PC-9 (cell line): ENCODE measurements at places on chromosomes 7 and 10.

DNA sequence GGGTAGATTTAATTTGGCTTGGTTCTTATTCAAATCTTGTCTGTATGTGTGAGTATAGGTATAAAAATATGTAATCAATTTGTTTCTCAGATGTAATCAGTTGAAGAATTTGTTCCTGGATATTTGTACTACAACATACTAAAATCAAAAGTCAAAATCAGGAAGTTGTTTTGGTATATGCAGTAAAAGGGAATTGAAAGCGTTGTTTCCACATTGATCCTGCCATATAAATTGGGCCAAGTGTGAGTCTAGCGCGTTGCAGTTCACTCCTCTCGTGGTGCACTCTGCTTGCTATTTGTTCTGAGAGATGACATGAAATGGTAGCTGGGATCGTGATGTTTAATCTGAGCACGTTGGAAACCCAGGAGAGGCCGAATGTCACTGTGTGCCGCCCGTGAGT is 55.9 kb downstream of the SHH start:
- no peak for DNase-seq

GRCh38 chr7:35735396-35735795 is 40.5 kb upstream of the HERPUD2 start:
- no peak for DNase-seq

DNA sequence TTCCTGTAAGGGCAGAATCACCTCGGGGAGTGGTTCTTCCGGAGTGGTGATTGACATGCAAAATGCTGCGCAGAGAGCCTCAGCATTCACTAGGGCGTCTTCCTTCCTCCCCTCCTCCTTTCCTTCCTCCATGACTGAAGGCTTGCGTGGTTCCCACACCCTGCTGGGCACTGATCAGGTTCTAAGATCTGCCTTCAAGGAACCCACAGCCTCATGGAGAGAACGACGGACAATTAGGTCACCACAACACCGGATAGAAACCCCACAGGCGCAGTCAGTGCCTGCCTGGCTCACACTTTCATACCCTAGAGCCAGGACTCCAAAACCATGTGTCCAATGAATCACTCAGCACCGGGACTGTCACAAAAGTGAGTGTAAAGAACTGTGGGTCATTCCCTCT is 131.3 kb downstream of the DPP6 start:
- no peak for DNase-seq

DNA sequence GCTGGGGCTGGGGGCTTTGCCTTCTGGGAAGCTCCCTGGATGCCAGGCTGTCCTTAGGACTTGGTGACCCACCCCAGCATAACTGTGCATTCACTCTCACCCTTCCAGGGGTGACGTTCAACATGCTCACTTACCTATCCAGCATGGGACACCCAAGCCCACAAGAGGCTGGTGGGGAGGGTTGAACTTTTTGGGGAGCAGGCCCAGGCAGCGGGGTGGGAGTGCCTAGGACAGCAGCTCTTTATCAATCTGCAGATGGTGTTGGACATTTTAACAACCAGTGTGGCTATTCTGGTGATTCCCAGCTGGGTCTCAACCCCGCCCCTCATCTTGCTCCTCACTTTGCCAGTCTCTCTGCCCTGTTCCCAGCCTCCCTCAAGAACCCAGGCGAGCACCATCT is 86.4 kb downstream of the CDH23 start:
- no peak for DNase-seq

- DNase-seq = no peak
Observed at GRCh38 chr7:21300692-21301091, 127.2 kb upstream of the SP4 start.

- DNase-seq = peak; percentile 61
Observed at GRCh38 chr10:43202224-43202656, 64.0 kb downstream of the CSGALNACT2 start.

DNA sequence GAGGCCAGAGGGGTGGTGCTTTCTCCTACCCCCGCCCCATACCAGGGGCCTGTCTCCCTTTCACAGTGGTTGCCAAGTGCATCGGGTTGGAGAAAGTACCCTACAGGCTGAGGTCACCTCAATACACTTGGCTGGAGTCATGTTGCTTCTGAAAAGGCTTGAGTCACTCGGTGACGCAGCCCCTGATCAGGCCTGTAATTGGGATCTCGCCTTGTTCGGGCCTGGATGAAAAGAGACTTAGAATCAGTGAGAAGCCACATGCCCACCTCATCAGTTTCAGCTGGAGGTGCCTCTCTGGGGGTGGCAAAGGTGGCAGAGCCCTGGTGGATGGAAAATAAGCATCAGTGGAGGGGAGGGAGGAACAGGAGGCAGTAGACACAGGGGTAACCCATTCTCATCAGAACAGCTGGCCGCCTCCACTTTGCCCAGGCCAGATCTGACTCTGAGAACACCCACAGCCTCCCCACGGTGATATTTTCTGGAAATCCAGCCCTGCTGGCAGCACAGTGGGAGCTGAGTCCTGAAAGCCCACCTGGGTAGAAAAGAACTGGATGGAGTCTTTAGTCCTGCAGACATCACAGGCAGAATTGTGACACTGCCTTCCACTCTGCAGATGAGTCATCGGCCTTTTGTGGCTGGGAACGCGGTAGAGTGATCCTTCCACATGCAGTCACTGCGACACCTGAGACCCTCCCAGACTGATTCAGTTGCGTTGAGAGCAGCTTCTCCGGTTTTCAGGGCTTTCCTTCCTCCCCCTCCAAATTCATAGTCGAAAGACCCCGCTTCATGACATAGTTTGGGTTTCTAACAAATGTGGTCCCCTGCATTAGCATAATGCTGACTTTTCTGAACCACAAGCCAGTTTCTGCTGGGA is 108.0 kb downstream of the GRK5 start:
- peak; percentile 86 for DNase-seq

- no peak for DNase-seq
Observed at GRCh38 chr10:71131508-71132088, 80.8 kb upstream of the UNC5B start.

GRCh38 chr10:62769574-62770242 is 34.8 kb upstream of the ADO start:
- DNase-seq = peak; percentile 19

- DNase-seq = no peak
Observed at GRCh38 chr10:85175635-85176034, 847.2 kb downstream of the CCSER2 start.

DNA sequence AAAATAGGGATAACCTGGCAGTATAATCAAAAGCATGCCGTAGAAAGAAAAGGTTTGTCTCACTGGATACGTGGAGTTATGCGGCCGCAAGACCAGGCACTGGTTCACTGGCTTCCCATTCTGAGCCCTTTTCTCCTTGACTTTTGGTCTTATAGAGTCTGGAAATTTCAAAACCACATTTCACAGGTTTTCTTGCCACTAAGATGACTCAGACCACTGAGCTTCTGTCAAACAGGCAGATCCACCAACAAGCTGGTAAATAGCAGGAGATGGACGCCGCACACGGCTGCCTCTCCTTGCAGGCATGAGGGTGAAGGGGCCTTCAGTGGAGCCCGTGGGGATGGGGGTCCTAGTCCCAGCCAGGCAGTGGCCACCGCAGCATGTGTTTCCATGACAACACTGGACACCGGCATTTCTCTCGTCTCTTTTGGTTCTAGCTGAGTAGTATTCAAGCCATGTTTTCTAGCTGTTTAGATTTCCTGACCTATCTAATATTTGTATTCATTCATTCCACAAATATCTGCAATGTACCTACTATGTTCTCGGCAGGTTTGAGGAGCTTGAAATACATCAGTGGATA is 55.5 kb downstream of the KLF6 start:
- peak; percentile 39 for DNase-seq

- no peak for DNase-seq
Observed at GRCh38 chr7:142348921-142349405, 91.1 kb upstream of the PRSS58 start.

DNA sequence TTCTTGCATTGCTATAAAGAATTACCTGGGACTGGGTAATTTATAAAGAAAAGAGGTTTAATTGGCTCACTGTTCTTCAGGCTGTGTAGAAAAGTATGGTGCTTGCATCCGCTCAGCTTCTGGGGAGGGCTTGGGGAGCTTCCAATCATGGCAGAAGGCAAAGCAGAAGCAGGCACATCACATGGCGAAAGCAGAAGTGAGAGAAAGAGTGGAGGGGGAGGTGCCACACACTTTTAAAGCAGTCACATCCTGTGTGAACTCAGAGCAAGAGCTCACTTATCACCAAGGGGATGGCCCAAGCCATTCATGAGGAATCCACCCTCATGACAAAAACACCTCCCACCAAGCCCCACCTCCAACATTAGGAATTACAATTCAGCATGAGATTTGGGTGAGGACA is 303.5 kb downstream of the OTUD1 start:
- DNase-seq = no peak

- peak; percentile 34 for DNase-seq
Observed at GRCh38 chr10:30701451-30702173, 72.1 kb upstream of the LYZL2 start.

DNA sequence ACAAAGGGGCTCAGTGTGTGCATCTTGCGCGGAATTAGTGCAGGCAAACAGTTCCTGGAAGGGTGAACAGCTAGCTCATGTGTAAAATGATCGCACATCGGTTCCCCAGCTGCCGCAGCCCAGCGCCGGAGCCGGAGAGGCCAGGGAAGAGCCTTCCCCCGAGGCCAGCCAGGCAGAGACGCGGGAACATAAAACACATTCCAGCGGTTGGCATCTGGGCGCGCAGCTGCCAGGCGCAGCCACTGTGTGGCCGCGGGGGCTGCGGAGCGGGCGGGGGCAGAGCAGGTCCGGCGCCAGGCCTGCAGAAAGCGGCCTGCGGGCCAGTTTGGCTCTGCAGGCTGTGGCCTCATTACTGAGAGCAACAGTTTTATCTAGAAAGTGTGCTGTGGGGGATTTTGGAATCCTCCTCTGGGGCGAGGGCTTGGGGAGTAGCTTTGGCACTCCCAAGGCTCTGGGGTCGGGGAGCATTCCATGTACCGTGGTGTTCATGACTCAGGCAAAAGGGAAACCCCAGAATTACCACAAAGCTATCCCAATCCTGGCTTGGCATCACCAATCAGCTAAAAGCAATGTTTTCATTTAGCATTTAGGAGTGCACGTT is 74.3 kb downstream of the SAMD9 start:
- DNase-seq = peak; percentile 75

DNA sequence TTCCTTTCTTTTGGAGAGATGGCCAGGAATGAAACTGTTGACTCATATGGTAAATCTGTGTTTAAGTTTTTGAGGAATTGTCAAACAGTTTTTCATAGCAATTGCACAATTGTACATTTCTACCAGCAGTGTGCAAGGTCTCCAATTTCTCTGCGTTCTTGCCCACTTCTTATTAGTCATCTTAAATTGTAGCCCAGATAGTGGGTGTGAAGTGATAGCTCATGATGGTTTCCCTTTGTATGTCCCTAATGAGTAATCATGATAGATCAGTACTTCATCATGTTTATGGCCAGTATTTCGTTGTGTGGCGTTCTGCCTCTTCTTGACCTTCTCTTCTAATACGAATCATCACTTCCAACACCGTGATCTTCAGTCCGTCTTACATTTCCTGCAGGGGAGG is 136.3 kb downstream of the DOCK1 start:
- DNase-seq = no peak

DNA sequence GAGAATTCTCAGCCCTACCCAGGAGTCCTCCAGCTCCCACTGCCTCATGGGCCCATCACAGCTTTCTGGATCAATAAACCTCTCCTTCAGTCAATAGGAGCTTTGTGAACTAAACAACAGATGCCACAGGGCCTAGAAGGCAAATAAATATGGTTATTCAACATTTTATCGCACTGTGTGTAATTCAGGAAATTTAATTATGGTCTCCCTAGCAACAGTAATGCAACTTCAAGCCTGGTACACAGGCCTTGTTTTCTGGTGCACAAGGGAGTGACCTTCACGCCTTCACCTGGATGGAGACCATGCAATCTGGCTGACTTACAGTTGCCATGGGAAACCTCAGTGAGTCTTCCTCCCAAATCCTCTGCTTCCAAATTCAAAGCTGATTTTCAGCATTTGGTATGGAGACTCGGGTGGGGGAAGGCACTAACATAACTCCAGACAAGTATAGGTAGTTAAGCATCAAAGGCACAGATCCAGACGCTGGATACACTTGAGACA is 441.0 kb upstream of the NPVF start:
- DNase-seq = no peak

- no peak for DNase-seq
Observed at GRCh38 chr7:32502728-32503127, 7.4 kb downstream of the AVL9 start.

DNA sequence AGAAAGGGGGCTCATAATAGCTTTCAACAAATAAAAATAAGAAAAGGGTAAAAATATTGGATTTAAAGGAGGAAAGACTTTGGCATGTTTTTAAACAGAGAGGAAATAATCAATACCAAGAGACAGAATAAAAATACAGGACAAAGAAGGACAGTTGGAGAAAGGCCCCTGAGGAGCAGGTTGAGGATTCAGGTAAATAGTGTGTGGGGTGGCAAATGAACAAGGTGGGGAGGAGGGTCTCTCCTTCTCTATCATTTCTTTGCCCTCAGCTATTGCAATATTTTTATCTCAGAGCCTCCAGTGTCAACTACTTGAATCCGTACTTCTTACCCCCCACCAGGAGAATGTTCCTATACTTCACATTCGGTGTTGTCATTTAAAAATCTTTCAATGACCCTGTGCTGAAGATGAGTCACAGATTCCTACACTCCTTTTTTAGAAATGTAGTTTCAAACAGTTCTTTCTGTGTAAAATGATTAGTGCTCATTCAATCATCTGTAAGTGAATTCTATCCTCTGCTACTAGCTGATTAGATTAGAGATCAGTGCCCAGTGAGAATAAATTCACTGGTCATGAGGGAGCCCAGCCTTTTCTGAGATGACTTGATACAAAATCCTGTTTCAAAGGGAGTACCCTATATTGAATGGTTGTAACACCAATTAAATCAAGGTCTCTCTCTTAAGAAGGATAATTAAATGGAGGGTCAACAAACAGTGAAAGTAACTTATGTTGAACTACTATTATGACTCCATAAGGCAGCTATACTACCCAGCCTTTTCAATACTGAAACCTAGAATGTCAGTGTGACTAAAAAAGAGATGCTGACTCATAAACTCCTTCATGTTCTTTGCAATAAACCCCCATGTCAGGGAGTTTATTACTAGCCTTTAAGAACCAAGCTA is 50.4 kb upstream of the WNT16 start:
- no peak for DNase-seq

- DNase-seq = no peak
Observed at GRCh38 chr10:31694929-31695837, 233.4 kb downstream of the ARHGAP12 start.

- DNase-seq = no peak
Observed at GRCh38 chr7:155141562-155141961, 71.4 kb downstream of the HTR5A start.

DNA sequence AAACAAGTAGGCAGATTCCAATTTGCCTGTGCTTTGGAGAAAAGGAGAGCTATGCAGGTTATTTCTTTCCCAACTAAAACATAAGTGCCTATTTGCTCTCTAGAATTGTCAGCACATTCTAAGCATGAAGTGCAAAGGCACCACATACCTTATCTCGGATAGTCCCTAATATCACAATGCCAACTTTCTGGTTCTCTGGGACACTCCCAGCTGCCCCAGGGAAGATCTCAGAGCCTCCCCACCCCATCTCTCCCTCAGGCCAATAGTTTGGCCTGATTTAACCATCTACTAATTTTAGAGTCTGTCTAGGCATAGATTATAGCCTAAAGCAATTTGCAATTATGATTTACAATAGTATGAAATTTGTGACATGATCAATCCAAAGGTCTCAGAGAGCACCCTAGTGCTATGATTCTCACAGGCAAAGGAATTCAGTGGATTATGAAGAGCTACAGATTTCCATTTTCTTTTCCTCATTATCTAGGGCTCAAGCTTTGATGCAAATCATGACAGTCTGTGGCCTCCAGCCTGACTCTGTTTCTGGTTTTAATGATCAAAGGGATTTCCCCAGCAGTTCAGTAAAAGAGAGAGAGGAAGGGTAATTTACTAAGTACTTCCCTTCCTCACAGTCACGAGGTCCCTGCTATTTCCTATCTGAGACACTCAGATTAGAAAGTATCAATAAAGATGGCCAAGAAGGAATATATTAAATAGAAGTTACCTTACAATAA is 29.0 kb upstream of the IL6 start:
- DNase-seq = peak; percentile 35
